Omental fat pad (tissue), 4 donors: ENCODE measurements at places on chromosomes 2 and 18.

- DNase-seq: no peak
Measured at GRCh38 chr2:176142281-176142680, 9.1 kb upstream of the HOXD4 start.

DNA sequence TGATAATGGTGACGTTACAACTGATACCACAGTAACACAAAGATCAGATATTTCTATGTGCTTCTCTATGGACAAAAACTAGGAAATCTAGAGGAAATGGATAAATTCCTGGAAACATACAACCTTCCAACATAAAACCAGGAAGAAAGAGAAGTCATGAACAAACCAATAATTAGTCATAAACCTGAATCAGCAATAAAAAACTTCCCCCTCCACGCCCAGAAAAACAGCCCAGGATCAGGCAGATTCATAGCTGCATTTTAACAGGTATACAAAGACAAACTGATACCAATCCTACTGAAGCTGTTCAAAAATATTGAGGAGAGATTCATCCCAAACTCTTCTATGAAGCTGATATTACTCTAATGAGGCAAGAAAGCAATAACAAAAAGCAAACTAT is 1535.2 kb upstream of the LRRTM1 start:
- no peak for DNase-seq

GRCh38 chr2:152421521-152422370 is 86.8 kb downstream of the FMNL2 start:
- DNase-seq: no peak

DNA sequence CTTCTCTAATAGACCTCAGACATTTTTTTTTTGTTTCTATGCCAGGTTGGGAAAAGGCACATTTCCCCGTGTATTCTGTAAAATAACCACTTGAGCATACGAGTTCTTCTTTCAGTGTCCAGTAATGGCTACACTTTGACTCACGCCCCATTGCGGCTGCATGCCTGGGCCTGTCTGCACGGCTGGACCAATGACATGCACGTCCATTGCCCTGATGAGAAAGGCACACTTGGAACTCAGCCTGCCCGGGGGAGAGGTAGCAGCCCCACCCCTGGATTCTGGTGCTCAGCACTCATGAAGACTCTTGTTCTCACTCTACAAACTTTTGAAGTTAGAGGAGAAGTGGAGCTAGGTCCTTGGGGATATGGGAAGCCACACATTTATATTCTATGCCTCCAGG is 5.8 kb downstream of the PCARE start:
- no peak for DNase-seq

- DNase-seq: no peak
Measured at GRCh38 chr2:106851881-106852501, 34.0 kb downstream of the ST6GAL2 start.

- DNase-seq: no peak
Measured at GRCh38 chr2:172440795-172441194, 13.4 kb downstream of the ITGA6 start.

- no peak for DNase-seq
Measured at GRCh38 chr2:217166241-217166850, 306.5 kb upstream of the TNP1 start.

DNA sequence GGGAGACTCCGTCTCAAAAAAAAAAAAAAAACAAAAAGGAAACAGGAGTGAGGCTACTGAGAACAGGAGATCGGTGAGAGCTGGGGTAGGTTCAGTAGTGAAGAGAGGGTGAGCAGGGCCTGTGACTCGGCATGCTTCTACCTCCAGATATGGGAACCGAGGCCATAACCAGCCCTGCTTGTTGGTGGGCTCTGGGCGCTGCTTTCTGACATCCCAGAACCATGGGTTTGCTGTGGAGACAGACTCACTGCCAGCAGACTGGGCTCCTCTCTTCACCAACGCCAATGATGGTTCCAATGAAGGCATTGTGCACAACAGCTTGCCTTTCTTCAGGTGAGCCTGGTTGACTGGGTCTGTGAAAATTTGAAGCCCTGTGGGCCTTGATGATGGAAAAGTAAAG is 6.2 kb downstream of the CAD start:
- no peak for DNase-seq

- no peak for DNase-seq
Measured at GRCh38 chr2:31469648-31470047, 55.1 kb upstream of the XDH start.

- DNase-seq: no peak
Measured at GRCh38 chr2:152161598-152161997, 14.0 kb downstream of the STAM2 start.

GRCh38 chr18:54284981-54285785 is 15.9 kb downstream of the POLI start:
- DNase-seq: no peak

DNA sequence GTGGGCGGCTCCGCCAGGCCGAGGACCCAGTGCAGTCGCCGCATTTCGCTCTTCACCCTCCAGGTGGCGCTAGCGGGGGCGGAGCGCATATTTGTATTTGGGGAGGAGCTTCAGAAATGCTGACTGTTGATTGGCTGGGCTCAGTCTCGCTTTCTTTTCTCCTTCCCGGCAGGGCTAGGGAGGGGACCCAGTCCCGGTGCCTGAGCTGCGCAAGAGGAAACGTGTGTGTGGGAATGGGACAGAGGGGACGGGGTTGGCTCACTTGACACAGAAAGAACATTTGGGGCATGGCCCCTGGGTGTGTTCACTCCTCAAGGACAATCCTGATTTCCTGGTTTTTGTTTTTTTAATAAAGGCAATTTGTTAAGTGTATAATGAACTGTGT is 20.3 kb upstream of the DNMT3A start:
- peak; percentile 92 for DNase-seq

GRCh38 chr18:48679236-48679635 is 140.4 kb downstream of the CTIF start:
- DNase-seq: no peak

- no peak for DNase-seq
Measured at GRCh38 chr18:13445241-13445897, 226.8 kb downstream of the LDLRAD4 start.

- no peak for DNase-seq
Measured at GRCh38 chr2:203606051-203606450, 71.0 kb upstream of the RAPH1 start.

DNA sequence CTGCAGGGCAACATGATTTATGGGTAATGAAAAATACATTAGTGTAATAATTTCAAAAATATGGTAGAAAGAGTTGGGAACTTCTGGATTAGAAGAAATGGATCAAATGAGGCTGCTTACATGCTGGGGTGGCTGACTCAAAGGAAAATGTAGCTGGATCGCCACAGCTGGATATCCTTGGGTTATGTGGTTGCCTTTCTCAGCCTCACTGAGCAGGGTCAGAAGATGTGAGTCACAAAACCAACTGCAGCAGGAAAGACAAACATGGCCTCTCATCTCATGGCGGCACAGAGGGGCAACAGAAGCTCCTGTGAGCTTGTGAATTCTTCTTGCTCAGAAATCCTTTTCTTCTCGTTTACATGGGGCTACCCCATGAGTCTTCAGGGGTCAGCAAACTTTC is 317.1 kb upstream of the SPRED2 start:
- no peak for DNase-seq

GRCh38 chr2:1310866-1311265 is 102.4 kb upstream of the TPO start:
- DNase-seq: no peak

GRCh38 chr2:216139884-216140283 is 30.7 kb downstream of the XRCC5 start:
- no peak for DNase-seq

DNA sequence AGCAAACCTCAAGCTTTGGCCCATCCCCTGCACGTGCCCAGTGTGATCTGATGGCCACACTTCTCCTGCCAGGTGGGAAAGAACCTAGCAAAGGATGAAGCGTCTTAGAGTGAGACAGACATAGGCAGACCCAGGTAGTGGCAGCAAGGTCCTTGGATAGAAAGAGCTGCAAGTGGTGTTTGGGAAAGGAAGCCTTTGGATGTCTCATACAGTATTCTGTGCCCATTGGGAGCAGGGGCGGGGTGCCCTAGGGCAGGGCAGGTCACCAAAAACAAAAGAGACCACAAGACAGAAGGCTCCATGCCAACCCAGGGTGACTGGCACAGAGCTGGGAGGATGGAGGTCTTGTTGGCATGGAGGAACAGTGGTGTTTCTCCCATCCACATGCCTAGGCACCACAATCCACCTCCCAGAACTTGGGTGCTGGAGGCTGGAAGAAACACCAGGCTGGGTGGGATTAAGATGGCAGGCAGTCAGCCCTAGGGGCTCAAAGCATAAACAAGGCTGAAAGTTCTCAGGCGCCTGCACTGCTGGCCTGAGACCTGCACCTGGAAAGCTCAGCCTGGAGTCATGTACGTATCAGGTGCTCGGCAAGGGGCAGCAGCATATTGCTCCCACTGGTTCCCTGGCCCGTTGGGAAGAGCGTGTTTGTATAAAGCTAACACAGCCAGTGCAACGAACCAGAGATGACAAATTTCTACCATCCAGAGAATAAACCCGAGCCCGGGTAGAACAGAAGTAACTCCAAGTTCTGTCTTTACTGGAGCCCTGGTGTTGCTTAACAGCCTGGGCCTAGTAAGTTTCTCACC is 52.9 kb downstream of the CRACDL start:
- no peak for DNase-seq

GRCh38 chr2:24409171-24409570 is 48.8 kb upstream of the ITSN2 start:
- no peak for DNase-seq

DNA sequence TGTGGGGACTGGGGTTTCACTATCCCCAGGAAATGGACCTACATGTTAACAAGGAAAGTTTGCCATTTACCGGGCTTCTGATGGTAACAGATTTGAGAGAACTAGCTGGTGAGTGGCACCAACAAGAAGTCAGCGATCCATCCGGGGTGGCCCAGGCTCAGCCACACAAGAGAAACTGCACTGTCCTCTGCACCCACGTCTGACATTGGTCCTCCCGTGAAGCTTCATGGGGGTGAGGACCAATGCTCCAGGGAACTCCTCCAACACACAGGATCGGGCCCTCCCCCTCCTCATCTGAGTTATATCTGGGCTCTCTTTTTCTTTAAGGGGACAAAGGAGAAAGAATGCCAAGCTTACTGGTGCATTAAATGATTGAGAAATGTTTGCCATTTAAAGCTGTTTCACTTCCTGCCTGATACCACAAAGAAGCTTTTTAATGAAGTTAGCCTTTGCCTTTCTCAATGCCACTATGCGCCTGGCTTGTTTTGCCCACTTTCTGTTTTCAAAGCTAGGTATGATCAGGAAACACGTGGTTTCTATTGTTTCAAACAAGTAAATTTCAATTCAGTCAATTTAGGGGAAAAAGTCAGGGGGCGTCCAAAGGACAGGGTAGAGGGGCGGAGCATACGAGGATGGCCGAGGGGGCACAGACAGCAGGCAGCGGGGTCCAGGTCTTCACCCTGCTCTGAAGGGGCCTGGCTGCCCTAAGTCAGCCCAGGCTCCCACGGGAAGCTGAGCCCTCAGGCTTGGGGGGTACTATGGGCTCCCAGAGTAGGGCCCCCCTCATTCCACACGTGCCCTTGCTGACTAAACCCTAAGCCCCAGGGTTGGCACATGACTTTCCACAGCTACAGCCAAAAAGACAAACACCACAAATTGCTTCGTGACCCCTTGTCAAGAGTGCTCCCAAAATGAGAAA is 204.0 kb upstream of the ID2 start:
- no peak for DNase-seq

GRCh38 chr2:218228366-218229090 is 11.5 kb downstream of the ARPC2 start:
- no peak for DNase-seq

- no peak for DNase-seq
Measured at GRCh38 chr18:3593381-3593903, 143.5 kb downstream of the TGIF1 start.

DNA sequence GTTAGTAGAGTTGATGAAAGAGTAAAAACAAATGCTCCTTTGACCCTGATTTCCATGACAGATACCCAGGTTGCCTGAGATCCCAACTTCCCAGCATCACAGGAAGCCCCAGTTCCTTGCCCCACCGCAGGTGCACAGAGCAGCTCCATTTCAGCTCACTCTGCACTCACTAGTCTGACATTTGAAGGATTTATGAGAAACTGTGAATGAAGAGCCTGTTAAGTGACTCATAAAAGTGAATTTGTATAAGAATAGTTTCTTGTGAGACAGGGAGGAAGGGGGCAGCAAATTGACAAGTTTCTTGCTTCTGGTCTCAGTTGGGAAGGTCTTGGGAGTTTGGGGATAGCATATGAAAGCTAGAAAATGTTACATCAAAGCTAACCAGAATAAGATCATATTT is 248.7 kb upstream of the ATP5MC3 start:
- DNase-seq: no peak

DNA sequence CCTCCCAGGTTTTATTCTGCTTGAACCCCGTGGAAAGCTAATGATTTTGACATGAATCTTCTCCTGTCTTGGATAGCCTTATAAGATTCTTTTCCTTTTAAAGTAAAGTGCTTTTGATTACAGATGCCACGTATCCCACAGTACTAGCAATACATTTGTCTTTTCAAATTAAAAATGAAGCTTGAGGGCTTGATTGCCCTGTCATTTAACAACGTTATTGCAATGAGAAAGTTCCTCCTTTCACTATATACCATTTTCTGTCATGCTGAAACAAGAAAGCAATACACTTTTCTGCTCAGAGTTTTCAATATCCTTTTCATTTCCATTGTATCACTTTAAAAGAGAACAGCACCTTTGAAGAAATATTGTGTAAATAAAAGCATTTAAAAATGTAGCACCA is 814.7 kb downstream of the LRP1B start:
- no peak for DNase-seq

DNA sequence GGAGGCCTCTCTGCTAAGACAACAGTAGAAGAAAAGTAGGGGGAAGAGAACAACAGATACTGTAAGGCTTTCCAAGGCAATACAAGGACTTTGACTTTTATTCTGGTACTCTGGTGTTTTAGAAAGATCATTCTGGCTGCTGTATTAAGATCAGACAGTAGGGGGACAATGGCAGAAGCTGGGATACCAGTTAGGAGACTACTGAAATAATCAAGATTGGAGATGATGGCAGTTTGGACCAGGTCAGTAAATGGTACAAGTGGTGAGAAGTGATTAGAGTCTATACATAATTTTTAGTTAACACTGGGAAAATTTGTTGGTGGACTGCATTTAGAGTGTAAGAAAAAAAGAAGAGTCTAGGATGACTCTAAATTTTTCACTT is 139.7 kb downstream of the ROCK1 start:
- no peak for DNase-seq

- DNase-seq: no peak
Measured at GRCh38 chr2:118065921-118066511, 22.3 kb upstream of the INSIG2 start.

GRCh38 chr2:59974051-59974766 is 579.2 kb downstream of the BCL11A start:
- DNase-seq: no peak
